ENCODE measurements at places on chromosomes 2 and 18. TPM values are rescaled to one million over a fixed set of nuclear protein-coding genes. Genes with fewer than 3 reads are reported as not detected.

- no peak overlapping the region for H3K4me3 ChIP-seq
- no peak for DNase-seq
- H3K36me3 ChIP-seq, result peaks cover 18% of the 10 kb centered on the region
- H3K27ac ChIP-seq, result no peak overlapping the region
- H3K4me1 ChIP-seq, result peaks cover 10% of the 10 kb centered on the region
Observed at GRCh38 chr2:237558961-237559641, 7.3 kb upstream of the PRLH start.

The ANO7 gene
- total RNA-seq, result 1.1 TPM

The SIX3 gene
- not detected for total RNA-seq

The GYPC gene
- total RNA-seq, result 70.2 TPM

The IL1F10 gene
- not detected for total RNA-seq

The PDCL3 gene
- 15.3 TPM for total RNA-seq

The EDAR gene
- 0.09 TPM for total RNA-seq
